ENCODE measurements at places on chromosomes 1 and 21.
A peak's percentile ranks its signal among the peaks of the same experiment; 100 is the strongest.

DNA sequence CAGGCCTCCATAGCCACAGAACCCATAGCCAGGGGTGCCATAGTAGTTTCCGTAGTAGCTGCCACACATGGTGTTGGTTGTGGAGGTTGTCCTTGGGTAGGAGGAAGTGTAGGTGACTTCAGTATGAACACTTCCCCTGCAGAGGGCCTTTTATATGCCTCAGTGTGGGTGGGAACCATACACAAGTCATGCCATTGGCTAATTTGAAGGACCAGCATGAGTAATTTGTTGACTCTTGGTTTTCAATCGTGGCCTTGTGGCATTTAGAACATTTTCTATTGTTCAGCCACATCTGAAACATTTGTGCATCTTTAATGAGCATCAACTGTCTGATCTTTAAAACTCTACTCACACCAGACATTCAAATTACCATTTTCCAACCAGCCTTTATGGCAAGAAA is at the start of gene KRTAP6-1:
Gene KRTAP6-1 (minus strand): TSS at position 95 of the 400 bp plus-strand sequence. CDS start 26 bp downstream, at position 69.
- DNase-seq: no peak

DNA sequence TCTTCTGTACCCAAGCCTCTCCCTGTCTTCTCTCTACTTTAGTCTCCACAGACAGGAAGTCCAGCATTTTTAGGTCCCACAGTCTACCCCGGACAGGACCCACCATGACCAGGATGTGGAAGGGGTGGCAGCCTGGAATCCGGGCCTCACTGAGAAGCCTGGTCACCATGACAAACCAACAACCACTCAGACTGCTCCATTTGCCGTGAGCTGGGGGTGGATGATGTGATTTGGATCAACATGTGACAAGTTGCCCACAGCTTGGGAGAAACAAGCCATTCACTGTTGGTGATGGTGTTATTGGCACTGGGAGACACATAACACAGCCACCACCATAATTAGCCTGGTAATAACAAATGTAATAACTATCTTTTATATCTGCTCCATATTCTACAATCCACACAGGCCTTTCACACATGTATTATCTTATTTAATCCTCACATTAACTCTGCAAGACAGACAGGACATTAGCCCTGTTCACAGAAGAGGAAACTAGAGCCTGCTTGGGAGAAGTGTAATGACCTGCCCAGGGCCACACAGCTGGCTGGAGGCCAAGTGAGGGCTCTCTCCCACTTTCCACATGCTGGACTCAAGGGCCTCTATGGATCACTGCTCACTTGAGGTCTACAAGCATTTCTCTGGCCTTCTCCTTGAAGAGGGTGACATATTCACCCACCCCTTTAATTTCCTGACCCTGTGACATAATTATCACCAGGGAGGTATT is 22.9 kb downstream of the MEF2D start:
- DNase-seq: peak; percentile 38

DNA sequence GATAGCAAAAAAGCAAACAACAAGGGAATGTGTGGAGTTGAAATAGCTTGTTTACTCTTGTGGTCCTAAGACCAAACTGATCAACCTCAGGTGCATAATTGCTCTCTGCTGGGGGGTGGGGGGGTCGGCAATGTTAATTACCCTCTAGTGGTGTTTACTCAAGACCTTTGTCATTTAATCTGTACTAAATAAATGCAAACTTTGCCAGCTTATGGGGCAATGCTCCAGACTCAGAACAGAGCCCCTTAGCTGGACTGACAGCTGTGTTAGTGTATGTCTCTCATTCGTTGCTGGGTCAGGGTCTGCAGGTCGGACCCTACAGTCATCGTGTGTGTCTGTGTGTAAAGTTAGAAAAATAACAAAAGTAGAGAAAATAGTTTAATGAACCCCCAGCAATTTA is 7.2 kb upstream of the SLC44A3 start:
- no peak for DNase-seq

DNA sequence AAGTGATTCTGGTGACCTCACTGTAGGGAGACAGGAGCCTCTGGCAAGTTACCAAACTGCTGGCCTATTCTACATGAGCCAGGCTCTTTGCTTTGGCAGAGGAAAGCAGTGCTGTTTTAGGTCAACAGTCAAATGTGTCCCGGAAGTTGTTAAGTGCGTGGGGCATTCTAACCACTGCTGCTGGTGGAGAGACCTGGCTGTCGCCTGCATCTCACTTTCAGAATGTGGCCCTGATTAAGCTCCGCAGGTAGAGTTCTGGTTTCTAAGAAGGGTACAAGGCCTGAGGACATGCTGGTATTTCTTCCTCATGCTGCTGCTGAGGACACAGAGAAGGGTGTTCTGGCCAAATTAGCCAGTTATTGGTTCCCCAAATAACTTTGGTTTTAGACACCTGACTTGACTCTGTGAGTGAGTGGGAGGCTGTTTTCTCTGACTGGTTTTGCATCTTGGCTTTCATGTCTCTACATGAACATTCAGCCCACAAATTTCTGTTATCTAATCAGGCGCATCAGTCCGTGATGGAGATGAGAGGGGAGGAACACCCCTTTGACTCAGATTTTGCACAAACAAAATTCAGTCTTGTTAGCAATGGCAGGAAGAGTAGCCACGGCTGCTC is 120.8 kb downstream of the LMO4 start:
- DNase-seq: no peak

DNA sequence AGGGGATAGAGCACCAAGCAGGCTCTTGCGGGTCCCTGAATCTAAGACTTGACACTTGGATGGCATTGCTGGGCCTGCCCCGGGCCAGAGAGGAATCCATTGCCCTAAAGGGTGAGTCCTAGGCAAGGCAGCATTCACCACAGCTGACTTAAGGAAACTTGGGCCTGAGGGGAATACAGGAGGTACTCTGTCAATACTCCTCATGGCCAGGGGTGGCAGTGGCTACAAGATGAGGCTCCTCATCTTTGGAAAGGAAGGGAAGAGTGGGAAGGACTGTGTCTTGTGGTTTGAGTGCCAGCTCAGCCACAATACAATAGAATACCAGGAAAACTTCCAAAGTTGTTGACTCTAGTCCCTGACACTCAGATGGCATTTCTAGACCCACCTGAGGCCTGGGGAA is 5.1 kb downstream of the KRTAP22-1 start:
- peak; percentile 22 for DNase-seq

- DNase-seq: no peak
These were observed 8.6 kb downstream of the LAMC2 start for GRCh38 chr1:183194527-183195141.

GRCh38 chr1:58895559-58896145 is 111.8 kb upstream of the JUN start:
- no peak for DNase-seq
